ENCODE measurements at places on chromosomes 4 and X.

GRCh38 chr4:8556341-8557150, 23.6 kb upstream of the GPR78 start:
- no peak for ATAC-seq

DNA sequence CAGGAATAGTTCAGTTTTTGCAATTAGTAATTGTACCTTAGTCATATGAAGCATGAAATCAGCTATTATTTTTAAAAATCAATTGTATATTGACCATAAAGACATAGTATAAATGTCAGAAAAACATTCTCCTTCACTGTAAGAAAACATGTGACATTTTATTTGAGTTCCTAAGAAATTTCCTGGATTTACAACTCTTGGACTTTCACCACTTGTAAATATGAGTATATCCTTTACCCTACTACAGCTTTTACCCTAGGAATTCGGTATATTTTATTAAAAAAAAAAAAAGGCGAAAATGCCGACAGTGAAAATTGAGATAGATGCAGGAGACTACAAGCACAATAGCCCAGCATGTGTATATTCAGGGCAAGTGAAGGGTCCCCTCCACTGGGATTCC, 14.9 kb downstream of the ADH1A start:
- ATAC-seq, result no peak

DNA sequence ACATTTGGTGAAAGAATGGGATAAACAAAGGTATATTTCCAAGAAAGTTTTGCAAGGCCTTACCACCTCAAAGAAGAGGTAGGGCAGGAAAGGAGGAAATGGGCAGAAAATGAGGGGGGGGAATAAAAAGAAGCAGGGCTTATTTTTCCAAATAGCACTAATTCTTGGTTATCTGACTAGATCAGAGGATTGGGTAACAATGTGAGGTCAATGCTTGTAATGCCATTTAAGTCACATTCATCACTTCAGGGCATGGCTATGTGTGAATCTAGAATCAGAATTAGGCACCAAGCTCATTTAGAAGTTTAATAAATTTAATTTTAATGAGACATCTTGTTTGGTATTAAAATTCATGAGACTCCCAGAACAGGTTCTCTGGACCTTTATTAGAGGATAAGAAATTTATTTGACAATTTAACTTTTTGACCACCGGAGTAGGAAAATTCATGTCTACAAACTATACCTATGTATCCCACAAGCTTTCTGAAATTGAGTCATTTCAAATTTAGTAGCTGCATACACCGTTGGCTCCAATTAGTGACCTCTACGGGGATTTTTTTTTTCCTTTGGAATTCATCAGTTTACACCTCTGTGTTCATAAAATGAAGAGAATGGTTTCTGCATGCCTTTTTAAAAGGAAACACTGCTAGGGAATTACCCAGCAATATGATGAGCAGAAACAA, 1.4 kb upstream of the STS start:
- ATAC-seq, result no peak

DNA sequence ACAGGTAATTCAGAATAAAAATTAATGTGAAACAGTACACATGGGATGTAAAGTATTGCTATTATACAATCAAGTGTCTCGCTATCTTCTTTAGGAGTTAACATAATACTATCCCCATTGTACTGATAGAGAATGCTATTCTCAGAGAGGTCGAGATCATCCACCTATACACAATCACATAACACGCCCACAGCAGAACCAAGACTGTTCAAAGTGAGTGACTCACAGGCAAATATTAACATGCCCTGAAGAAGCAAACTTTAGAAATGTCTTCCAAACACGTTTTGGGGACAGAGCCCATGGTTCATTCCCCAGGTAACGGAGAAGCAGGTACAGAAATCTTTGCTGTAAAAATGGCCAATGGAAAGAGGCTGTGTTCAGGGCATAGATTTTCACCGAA, 50.1 kb upstream of the PHKA2 start:
- ATAC-seq, result no peak

- peak; percentile 62 for ATAC-seq
These were observed 107.6 kb downstream of the DCTD start for GRCh38 chr4:182809417-182810102.

DNA sequence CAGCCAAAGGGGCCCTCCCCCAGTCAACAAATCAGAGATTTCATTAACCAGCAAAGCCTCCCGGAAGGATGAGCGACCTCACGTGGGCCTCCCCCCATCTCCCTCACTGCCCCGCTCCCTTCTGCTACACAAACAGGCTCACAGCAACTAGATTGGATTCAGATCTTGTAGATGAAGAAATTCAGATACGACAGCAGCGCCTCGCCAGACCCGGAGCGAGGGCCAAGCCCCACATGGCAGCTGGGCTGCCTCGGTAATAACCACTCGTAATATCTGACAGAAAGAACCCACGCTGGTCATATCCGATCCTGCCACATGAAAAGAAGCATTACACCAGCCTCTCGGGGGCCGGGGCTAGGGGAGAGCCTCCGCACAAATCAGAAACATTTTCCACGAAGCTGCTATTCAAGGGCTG, 581.3 kb downstream of the BCOR start:
- ATAC-seq, result no peak

- ATAC-seq, result no peak
These were observed 177.2 kb downstream of the AMELX start for GRCh38 chrX:11470250-11470974.

DNA sequence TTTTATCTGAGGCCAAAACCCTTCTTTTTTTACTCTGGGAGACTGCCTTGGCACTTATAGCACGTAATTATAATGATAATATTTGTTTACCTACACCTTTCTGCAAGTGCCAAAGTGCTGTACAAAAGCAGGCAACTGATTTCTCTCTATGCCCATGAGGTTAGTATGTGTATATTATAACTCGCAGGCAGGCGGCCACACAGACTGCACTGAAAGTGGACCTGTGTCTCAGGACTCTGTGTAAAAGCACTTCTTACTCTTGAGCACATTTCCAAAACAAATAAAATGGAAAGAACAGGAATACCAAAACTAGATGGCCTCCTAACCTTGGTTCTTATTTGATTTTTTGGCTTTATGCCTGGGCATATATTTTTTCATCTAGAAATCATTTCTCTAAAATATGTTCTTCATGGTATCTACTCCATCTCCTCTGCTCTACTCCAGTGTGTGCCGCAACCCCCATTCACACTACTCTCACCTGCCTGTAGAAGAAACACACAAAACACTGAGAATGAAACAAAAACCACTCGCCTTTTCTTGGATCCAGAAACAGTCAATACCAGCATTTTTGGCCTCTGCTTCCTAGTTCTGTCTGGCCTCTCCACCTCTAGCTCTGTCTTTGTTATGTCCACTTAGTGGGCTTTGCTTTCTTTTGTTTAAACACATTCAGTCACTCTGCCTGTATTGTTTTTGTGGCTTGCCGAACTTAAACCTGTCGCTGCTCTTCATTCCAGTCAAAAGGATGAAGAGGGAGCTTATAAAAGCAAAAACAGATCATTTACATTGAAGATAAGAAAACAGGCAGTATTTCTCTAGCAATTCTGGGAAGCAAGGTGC, 934.5 kb upstream of the TENM3 start:
- no peak for ATAC-seq

DNA sequence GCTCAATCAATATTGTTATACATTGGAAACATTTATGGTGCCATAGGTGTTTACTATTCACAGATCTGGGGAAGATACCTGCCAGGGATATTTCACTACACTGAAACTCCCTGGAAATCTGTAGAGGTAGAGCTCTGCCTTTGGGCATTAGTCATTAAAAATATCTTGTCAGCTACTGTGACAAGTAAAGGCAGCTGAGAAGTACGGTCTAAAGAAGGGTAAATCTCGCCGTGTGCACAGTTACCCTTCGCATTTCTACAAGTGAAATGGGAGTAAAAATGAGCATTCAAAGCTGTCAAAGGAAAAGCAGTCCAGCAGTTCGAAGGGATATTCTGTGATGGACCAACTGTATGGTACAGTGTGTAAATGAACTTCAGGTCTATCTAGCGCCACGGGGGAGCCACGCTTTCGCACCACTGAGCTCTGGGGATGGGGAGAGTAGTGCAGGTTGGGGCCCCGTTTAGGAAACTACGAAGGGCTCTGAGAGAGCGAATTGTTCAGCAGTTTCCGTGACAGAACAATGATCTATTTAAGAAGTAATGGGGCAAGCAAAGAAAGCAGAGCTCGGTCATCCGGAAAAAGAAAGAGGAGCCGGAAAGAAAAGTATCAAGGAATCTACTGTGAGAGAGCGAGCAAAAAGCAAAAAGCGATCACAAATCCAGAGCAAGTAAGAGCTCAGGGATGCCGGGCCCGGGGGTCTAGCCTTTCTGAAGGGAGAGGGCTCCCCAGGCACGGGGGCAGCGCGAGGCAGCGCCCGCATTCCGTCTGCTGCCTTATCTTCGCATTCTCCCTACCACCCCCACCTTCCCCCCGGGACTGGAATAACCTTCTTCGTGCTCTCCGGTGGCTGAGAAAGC, 646 bp downstream of the TIGD4 start:
- no peak for ATAC-seq

- ATAC-seq, result no peak
These were observed 254.8 kb downstream of the PCDH10 start for GRCh38 chr4:133403913-133404312.

DNA sequence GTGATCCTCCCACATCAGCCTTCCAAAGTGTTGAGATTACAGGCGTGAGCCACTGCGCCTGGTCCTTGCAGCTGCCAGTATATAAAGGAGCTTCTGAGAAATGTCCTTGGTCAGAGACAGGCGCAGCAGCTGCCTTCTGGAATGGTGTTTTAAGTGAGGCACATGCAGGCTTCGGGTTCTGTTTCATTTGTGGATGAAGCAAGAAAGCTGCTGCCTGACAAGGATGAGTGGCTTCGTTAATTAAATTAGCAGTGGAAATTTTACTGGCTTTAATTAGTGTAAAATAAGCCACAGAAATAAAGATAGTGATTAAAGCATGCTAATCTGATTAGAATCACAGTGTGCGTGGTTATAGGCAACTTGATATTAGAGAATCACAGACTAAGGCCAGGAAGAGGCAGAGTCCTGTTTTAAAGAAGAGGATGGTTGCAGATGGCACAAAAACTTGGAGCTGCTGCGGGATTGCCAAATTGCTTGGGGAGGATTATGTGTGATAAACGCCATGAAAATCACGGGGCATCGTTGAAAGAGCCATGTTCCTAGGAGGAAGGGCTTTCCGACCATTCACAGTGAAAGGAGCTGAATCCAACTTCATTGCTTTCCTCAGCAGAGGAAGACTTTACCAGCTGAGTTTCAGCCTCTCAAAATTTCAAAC, 348.4 kb upstream of the FAT1 start:
- ATAC-seq, result no peak

DNA sequence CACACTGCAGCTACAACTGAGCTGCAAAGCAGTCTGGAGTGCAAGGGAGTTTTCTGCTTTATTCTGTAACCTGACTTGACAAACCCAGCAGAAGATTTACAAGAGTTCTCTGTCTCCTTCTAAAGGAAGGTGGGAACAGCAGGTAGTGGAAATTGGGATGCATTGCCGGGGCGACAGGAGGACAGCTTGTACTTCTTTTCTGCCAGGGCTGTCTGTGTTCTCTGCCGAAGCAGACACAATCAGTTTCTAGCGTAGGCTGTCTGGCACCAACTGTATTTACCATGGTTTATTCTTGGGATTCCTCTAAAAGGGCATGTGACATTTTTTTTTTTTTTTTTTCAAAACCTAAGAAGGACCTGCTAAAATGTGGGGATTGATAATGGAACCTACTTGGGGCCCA, 190.8 kb upstream of the GK2 start:
- ATAC-seq, result no peak

DNA sequence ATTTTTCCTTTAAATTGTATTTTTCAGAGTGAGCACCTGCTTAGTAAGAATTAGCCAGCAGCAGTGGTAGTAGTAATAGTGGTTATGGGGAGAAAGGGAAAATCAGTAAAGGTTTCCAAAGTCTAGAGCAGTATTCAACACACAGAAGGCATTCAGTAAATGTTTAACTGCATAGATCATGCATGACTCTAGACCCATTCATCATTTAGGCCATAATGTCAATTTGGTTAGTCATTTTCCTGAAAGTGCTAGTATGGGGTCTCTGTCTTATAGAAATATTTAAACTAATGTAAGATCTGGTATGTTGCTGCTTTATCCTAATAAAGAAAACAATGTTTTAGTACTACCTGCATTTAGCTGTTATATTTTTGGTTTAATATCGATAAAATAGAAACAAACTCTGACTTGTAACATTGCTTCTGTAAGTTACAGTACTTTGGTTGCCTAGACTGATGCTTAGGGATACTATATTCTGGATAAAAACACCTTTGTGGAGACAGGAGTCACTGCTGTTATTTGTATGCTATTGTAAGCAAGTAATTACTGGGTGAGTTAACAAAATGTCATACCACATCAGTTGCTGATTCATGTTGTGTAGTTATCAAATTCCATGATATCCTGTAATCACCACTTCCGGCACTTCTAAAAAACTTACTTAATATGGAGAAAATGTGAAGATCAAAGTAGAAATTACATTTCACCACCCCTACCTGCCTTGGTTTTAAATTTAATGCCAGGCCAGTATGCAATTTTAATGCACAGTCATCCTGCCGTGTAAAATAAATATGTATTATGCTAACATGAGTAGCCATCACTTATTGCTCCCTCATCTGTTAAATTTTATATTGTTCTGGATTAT, 115.8 kb upstream of the BMPR1B start:
- ATAC-seq, result no peak

DNA sequence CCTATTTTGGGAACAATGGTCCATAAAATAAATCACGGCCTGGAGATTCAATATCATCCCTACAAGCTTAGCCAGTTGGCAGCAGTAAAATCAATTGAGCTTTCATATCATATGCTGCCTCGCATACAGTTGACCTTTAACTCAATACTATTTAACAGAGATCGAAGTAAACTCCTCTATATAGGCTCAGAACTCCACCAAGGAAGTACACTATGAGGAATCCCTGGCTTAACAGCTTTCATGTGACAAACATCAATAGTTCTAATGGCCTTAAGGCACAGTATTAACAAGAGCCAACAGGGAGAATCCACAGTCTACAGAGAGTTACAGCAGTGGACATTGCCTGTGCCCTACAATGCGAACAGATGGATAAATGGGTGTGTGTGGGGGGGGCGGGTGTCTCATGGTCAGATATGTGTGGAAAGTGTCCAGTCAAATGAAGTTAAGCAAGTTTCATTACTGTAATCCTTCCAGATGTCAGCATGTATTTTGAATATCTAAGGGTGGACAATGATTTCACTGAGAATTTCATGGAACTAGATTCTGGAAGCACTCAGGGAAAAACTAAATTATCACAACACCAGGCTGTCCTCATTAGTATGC, 98.2 kb upstream of the FAM9B start:
- ATAC-seq, result no peak

Data from esophagus mucosa (tissue), 1 donor.